ENCODE measurements at places on chromosomes 7 and 10.
A peak's percentile ranks its signal among the peaks of the same experiment; 100 is the strongest.

- no peak for DNase-seq
These were observed 64.1 kb upstream of the RAB18 start for GRCh38 chr10:27440021-27440420.

- no peak for DNase-seq
These were observed 53.5 kb upstream of the FRMD4A start for GRCh38 chr10:14384116-14384730.

- no peak for DNase-seq
These were observed 3.7 kb upstream of the SLC16A9 start for GRCh38 chr10:59713196-59713821.

GRCh38 chr7:63093481-63093880 is 905.2 kb upstream of the ZNF722 start:
- DNase-seq = no peak

DNA sequence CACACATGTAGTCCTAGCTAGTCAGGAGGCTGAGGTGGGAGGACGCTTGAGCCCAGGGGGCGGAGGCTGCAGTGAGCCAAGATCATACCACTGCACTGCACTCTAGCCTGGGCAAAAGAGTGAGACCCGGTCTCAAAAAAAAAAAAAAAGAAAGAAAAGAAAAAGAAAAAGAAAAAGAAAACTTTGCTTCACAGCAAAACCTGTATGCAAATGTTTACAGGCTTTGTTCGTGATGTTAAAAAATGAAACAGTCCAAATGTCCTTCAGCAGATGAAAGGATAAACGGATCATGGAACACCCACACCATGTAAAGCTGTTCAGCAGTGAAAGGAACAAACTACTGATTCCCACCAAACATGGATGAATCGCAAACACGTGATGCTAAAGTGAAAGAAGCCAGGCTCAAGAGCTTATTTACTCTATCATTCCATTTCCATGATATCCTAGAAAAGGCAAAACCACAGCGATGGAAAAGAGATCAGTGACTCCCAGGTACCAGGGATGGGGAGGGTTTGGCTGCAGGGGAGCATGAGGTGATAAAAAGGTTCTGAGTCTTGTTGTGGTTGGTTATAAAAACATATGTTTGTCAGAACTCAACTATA is 15.1 kb downstream of the LRRC20 start:
- DNase-seq = no peak

GRCh38 chr7:22983257-22983855 is 30.6 kb downstream of the HYCC1 start:
- DNase-seq = no peak

- peak; percentile 23 for DNase-seq
These were observed 143.4 kb downstream of the TCF7L2 start for GRCh38 chr10:113093188-113094113.

GRCh38 chr7:37113661-37114355 is 334.9 kb downstream of the ELMO1 start:
- no peak for DNase-seq

DNA sequence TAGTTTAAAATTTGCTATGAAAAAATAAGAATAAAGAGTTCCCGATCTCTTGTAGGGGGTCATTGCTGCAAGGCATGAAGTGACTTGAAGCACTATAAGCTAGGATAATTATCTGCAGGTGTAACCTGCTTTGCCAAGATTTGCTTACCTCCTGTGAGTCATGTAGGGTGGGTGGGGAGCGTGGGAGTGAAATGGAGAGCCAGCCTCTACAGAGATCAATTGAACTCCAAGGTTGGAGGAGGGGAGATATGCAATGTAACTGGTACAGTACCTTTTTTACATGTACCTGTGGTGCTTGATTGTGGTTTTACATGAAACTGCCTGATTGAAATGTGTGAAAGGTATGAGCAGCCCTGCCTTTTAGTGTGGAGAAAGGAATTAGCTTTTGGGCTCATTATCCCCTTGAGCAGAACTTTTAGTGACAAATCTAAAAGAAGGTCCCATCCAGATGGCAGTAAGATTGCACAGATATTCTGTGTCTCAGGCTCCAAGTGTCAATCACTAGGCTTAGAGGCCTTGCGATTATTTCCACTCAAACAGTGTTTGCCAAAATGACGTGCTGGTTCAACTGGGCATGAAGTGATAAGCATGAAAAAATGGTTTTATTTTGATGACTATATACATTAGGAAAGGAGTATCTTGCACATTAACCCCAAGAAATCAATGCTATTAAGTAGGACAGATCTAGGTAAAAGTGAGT is 138.6 kb upstream of the GRB10 start:
- no peak for DNase-seq

DNA sequence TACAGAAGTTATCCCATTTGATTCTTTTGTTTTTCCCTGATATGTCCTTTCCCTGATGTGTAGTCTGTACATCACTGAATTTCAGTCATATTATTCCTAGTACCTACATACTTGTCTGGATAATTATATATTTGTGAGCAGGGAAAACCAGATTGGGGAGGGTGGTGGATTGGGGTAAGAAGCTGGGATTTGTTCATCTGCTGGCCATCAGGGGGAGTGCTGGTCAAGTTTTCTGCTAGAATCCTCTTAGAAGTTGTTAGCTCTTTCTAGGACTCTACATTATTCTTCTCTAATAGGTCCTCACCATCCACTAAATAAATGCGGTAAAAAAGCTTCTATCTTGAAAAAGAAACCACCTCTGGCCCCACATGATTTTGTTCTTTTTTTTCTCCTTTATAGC is 232.7 kb upstream of the TAC1 start:
- DNase-seq = peak; percentile 46

Measured in GM12865 (cell line).